ENCODE measurements at places on chromosomes 4 and X.

DNA sequence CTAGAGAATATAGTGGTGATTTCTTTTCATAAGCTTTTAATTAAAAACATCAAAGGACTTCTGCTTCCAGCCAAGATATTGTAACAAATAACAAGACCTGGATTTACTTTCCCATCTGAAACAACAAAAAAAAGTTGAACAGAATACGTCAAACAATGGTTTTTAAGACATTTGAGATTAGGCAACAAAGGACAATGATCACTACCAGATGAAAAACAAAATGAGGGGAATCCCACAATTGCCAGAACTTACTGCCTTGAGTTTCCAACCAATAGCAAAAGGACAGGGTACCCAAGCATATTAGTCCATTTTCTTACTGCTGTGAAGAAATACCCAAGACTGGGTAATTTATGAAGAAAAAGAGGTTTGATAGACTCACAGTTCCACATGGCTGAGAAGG lies 341.4 kb upstream of the INTU start:
- no peak for DNase-seq

- no peak for DNase-seq
These were observed 229.0 kb downstream of the ANK2 start for GRCh38 chr4:113278324-113278934.

GRCh38 chrX:49164589-49165360 lies 2.2 kb downstream of the MAGIX start:
- DNase-seq = no peak

DNA sequence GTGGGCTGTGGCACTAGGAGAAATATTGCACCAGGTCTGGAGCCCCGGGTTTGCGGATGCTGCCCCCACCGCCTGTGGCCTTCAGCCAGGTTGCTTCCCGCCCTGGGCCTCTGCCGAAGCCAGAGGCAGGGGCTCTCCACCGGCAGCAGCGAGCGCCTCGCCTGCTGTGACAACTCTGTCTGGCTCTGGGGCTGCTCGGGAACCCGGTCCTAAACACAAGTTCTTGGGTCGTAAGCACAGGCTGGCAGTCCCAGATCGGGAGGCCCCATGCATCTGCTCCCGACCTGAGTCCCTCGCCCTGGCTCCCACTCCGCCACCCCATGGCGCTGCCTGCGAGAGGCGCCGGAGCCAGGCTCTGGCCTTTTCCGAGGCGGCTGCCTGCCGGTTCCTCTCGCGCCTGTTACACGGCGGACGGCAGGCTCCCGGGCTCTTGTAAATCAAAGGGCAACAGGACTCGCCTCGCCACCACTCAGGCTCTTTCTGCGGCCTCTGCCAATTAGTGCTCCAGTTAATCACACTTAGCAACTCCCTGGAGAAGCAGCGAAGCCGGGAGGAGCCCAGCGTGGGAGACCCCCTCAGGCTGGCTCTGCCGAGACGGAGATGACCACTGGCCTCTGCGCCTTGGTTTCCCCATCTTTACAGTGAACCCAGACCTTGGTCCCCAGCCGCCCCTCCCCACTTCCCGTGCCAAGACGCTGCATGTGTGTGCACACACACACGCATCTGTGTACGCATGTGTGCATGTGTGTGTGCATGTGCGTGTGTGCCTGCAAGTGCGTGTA lies 109.2 kb downstream of the DCTD start:
- no peak for DNase-seq

DNA sequence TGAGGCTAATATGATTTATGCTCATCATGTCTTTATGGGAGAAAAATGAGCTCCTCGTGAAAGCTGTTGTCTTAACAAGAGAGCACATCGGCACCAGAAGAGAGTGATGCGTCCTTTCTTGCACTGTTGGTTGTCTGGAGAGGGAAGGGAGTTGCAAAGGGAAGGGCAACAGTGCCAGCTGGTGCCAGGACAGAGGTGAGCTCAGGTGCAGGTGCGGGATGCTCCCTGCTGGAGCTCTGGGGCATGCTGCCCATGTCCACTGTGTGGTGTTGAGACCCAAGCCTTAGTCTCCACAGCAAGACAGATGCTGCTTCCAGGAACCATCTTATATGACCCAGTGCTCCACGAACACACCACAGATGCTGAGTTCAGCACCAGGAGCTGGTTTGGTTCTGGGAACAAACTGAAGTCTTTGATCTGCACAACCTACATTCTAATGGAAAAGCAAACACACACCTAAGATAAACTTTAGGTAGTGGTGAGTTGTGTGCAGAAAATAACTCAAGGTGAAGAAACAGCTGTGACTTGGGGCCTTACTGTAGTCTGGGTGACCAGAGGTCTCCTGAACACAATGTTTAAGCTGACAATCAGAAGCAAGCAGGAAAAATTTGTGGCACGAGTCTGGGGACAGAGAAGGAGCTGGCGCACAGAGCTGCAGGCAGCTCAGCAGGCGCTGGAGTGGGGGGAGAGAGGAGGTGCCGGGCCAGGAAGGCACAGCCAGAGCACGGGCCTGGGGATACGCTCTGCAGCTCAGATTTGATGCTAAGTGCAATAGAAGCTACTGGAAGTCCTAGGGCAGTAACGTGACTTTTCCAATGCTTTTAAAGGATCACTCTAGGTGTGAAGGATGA lies 73.2 kb downstream of the HAUS3 start:
- no peak for DNase-seq

- no peak for DNase-seq
These were observed 53.7 kb downstream of the ZAR1 start for GRCh38 chr4:48543796-48544195.

GRCh38 chr4:138788267-138788790 lies 227.3 kb upstream of the NOCT start:
- DNase-seq = no peak

DNA sequence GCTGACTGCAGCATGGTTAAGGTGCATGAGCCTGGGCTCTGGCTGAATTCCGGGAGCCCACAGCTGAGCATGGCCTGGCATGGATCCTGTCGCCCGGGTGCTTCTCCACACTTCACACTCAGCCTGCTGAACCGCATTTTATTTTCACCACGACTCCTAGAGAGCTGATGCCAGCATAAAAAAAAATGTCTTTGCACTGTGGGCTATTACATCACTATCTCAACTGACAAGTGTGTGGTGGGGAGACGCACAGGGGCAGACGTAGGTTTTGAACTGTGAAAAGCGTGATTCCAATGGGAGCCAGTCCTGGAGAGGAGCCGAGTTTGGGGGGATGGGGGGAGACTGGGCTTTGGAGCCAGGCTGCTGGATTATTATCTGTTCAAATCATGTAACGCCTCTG lies 36.8 kb downstream of the BCOR start:
- DNase-seq = no peak

DNA sequence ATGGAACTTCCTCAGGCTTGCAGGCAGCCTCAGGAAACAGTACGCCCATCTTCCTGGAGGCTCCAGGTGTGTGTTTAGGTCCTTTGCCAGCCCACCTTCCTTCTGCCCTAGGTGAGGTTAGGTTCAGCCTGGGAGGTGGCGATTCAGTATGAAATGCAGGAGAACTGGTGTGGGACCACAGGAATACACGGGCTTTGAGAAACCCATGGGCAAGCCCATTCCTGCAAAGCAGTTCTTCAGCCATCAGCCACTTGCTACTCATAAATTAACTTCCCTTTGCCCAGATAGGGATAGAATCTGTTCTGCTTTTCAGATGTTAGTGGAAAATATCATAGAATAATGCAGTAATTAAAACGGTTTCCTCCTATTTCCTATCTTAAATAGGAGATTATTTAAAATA lies 32.2 kb downstream of the TBC1D14 start:
- no peak for DNase-seq

DNA sequence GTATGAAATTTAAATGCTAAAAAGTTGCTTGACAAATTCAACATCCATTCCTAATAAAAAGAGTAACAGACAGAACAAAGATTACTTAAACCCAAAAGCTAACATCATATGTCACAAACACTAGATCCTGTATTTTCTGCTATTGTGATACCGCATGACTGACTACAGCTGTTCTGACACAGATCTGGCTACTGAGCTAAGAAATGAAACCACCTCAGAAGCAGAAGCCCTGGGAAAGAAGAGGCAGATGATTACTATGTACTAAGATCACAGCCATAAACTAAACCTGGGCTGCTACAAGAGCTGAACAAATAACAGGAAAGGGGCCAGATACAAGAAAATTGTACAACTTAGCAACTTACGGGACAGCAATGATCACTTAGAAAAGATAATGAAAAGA lies 9.4 kb downstream of the LETM1 start:
- no peak for DNase-seq

DNA sequence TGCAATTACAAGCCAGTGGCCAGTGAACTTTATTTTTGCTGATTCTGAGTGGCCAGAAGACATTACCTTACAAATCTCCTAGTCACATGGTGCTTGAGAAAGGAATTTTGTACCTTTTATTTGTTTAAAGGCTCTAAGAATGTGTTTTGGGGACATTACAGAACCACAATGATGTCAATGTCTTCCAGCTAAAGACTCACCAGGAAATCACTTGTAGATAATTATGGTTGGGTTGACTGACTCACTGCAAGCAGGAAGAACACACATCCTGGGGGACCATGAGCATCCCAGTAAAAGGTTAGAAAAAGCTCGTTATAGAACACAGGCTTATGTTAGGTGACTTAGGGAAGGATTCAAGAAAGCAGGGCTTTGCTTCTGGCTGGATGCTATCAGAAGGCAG lies 119.4 kb upstream of the FAM9B start:
- no peak for DNase-seq

DNA sequence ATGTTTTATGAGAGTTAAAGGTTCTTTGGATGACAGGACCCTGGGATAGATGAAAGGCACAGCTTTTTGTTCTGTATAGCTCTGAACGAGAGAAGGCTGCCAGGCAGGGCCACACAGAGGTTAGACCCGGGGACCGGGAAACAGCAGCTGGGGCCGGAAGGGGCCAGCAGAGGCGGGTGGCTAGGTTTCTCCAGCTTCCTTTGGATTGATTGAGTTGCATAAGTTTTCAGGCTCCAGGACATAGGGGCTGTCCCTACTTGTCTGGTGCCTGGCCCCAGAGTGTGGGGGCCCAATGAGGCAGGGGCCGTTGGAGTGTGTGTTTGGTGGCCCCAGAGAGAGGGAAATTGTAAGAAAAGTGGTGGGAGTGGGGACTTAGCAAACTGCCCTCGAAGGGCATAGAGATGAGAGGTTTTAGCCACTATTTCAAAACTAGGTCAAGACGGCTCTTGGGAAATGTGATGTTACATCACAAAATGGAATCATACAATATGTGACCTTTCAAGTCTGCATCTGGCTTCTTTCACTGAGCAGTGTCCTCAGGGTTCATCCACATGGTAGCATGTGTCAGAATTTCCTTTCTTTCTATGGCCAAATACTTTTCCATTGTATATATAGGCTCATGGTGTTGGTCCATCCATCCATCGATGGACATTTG lies 3.7 kb downstream of the ZFP92 start:
- DNase-seq = no peak

GRCh38 chr4:84971319-84971932 lies 4.9 kb upstream of the WDFY3 start:
- DNase-seq = peak; percentile 48

- DNase-seq = no peak
These were observed 269.3 kb downstream of the PCDH7 start for GRCh38 chr4:30989508-30989907.

Data from C1 segment of cervical spinal cord (tissue), 14 donors.